Effector CD4-positive, alpha-beta T cell (primary cell): ENCODE measurements at places on chromosomes 16 and 17.

DNA sequence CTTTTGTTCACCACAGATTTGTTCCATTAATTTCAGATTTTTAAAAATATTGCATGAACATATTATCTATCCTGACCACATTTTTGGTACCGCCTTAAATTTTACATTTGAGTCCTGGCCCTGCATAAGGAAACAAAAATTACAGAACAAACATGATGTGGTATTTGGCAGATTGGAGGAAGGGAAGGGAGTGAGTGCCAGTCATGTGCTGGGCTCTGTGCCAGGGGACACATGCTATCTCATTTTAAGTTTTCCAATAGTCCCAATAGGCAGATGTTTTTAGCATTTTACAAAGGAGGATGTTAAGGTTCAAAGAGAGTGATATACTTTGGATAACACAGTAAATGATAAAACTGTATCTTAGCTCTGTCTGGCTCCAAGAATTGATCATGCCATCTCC, 185.1 kb downstream of the CDK5R1 start:
- DNase-seq: no peak

DNA sequence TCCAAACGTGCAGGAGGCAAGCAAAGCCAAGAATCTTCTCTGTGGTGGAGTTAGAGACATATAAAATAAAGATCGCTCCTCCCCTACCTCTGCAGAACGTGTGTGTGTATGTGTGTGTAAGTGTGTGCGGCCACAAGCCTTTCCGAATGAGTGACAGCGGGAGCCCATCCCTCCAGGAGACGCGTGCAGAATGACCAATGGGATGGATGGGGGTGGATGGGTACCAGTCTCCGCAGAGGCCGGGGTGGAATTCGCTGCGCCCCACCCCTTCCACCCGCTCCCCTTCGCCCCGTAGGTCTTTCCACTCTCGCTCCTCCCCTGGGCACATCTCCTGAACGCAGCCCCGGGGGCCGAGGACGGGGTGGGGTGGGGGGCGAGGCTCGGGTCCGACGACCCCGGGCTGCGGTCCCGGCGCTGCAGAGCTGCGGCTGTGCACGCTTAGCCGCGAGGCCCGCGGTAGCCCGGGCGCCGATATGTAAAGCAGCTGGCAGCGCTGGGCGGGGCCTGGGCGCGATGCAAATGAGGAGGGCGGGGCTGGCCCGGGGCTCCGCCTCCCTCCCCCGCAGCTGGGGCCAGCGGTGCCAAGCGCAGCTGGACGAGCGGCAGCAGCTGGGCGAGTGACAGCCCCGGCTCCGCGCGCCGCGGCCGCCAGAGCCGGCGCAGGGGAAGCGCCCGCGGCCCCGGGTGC, at the start of gene PRKCB:
PRKCB (plus strand) TSS at position 594 of the 688 bp plus-strand sequence.
- DNase-seq: peak; percentile 87

GRCh38 chr17:40980596-40980995, 3.5 kb downstream of the KRT40 start:
- DNase-seq: no peak

GRCh38 chr17:54969658-54970572, 1.4 kb downstream of the STXBP4 start:
- no peak for DNase-seq

DNA sequence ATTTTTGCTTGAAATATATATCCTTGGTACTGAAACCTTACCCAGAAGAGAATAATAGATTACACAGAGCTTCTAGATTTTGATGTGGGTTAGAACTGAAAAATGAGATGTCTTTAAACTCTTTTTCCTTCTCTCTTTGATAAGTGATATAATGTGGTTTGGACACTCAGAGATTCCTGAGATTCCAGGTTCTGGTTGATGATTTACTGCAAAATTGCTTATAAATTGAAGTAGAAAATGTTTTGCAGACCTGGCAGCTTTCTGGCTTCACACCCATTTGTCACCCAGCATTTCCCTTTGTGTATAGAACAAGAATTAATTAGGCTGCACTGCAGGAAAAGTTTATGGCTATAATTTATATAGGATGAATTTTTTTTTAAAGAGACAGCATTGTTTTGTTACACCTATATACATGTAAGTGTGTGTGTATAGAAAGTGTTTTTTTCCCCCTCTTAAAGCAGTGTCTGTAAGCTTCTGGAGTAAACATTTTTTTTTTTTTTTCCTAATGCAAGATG, 23.5 kb downstream of the AATF start:
- no peak for DNase-seq

DNA sequence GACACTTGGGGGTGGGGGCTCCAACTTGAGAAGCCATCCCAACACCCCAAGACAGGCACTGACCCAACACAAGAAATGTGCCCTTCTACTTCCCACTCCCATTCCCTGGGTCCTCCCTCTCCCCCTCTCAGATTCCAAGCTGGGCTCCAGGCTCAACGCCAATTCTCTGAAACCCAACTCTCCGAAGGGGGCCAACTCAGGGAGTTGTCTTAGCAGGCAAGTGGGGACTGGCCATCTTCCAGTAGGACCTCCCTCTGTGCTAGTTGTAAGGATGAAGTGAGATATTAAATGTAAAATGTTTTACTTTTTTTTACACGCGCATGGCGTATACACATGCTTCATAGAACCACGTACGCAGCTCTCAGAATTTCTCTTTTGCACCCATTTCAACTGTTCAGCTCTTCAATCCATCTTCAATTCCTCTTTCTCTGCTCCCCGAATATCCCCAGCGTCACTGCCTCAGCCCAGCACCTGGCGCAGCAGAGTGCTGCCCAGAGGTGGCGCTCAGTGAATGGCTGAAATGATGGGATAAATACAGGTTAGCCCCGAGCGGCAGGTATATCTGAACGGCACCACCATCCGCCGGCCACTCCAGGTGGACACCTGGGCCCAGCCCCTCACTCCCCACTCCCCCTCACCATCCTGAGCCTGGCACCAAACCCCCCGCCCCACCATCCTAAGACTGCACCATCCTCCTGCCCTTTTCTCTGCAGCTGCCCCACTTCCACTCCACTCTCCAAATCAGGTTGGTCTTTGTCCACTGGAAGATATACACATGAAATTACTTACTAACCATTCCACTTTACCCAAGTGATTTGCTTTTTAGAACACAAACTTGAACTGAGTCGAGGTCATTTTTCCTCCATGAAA, 43.9 kb upstream of the TNRC6C start:
- DNase-seq: no peak

GRCh38 chr16:47061204-47061603, 82.5 kb downstream of the NETO2 start:
- no peak for DNase-seq

- DNase-seq: no peak
These were observed 35.8 kb upstream of the C1QL1 start for GRCh38 chr17:45003877-45004276.

DNA sequence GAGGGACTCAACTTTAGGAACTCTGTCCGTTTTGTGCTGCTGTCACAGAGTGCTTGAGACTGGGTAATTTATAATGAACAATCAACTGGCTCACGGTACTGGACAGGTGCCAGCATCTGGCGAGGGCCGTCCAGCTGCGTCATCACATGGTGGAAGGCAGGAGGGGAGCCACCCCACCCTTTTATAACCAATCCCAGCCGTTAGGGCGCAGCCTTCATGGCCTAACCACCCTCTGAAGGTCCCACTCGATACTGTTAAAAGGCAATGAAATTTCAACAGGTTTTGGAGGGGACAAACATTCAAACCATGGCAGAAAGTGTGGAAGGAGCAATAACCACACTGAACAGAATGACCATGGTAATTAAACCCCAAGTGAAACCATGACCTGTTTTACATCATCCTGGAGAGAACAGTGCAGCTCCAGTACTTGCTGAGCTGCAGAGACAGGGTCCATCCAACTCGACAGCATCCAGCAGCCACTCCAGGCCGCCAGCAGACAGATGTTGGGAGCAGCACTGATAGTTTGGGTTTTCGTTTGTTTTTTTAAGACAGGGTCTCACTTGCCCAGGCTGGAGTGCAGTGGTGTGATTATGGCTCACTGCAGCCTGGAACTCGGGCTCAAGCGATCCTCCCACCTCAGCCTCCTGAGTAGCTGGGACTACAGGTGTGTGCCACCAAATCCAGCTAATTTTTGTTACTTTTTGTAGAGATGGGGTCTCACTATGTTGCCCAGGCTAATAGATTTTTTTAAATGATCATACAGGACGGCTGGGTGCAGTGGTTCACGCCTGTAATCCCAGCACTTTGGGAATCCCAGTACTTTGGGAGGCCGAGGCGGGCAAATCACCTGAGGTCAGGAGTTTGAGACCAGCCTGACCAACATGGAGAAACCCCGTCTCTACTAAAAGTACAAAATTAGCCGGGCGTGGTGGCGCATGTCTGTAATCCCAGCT, 11.0 kb downstream of the CHMP6 start:
- DNase-seq: no peak

DNA sequence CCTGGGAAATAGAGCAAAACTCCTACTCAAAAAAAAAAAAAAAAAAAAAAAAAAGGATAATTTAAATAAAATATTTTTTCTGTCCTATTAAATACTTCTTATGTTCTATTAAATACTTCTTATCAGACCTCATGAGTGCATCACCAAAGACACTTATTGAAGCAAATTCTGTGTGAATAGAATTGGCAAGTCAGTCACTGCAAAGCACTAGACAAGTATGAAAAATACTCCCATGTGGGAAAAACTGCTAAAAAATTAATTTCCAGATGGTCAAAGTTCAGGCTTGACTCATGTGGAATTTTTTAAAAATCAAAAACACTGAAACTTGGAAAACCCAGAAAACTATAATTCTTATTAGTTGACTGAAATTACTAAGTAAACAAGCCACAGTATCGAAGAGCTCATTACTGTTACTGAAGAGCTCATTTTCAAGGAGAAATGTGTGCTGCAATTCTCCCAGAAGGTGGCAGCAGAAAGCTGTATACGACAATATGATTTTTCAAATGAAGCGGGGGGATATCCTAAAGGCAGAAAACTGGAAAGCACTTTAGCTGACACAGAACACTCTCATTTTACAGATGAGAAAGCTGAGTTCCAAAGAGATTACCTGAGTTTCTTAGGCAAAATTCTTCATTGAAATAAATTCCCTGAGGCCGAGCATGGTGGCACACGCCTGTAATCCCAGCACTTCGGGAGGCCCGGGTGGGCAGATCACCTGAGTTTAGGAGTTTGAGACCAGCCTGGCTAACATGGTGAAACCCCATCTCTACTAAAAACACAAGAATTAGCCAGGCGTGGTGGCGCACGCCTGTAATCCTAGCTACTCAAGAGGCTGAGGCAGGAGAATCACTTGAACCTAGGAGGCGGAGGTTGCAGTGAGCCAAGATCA, 15.9 kb upstream of the FBXO47 start:
- DNase-seq: peak; percentile 32

- no peak for DNase-seq
These were observed 5.0 kb downstream of the HAPSTR1 start for GRCh38 chr16:9096416-9096952.

GRCh38 chr17:30117675-30118081, 1.1 kb downstream of the NSRP1 start:
- DNase-seq: no peak

DNA sequence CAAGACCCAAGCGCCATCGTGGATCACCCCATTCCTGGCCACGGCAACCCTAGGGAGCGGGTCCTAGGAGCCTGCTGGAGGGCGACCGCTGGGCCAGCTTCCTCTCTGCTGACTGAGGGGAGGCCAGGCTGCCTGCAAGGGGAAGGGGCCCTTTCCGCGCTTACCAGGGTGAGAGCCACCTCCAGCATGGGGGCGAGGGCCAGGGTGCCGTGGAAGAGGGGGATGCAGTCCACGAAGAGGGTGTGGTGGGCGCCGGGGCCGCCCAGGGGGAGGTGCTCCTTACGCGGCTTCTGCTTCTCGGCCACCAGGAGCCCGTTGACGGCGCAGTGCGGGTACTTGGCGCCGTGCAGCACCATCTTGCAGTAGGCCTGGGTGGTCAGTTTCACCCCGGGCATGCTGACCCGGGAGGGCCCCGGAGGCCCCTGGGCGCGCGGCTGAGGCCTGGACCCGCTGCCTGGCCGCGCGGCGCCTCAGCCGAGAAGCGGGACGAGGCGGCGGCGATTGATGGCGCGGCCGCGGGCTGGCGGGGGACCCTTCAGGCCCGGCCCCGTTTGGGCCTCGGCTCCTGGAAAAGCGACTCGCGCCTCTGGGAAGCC, 345 bp downstream of the EMC8 start:
- peak; percentile 14 for DNase-seq

GRCh38 chr17:78923660-78924453, 1.3 kb downstream of the TIMP2 start:
- peak; percentile 28 for DNase-seq

DNA sequence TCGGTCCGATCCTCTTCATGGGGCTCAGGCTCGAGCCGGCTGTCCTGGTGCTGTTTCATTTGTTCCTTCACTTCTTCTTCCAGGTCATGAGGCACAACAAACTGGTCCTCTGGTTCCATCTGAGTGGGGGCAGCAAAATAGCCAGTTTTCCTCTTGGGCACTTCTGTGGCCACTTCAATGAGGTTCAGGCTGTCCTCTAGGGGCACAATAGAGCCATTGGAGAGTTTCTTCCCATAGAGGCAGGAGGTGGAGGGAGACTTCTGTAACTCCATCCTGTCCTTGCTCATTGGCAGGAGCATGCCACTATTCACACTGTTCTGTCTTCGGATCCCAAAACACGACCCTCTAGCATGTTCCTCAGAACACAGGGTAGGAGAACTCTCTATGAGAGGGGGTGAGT, 22.9 kb downstream of the MARVELD3 start:
- no peak for DNase-seq

DNA sequence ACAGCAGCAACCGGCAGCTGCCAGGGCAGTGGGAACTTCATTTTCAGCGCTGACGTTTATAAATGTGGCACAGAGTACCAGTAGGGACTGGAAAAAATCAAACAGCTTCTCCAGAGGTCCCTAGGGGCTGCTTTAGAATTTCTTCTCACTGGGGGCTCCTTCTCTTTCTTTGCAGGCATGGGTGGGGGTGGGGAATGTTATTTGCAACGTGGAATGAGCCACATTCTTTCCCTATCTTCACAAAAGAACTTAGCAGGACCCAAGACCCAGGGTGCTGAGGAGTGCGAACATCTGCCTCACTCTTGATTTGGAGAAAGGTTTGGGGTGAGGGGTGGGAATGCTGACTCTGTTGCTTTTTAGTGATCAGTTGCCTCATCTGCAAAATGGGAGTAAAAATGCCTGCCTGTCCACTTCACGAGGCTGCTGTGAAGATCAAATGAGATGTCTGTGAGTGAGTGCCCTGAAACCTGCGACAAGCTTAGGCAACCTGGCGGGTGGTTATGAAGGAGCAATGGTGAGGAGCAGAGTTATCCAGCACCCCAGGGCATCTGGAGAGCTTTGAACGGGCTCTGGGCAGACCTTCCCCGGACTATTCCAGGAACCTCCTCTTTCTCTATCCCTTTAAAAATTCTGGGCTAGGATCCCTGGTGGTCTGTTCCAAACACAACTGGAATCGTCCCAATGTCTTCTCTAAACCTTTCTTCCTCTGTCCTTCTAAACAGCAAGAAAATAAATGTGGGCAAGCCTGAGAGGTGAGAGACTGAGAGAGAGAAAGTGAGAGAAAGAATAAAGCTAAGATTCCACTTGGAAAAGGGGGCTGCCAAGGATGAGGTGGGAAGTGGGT, 10.7 kb upstream of the PIPOX start:
- no peak for DNase-seq

GRCh38 chr16:67869653-67870052, 3.2 kb upstream of the EDC4 start:
- DNase-seq: no peak

- no peak for DNase-seq
These were observed 50.4 kb upstream of the MAP3K14 start for GRCh38 chr17:45367216-45367615.

- no peak for DNase-seq
These were observed 47.6 kb downstream of the SEC14L1 start for GRCh38 chr17:77188084-77189066.
